Panc1 (cell line): ENCODE measurements at places on chromosomes 7 and 10.

- no peak for DNase-seq
These were observed 82.2 kb upstream of the SCIN start for GRCh38 chr7:12488341-12488740.

GRCh38 chr7:114432703-114433102 is 18.1 kb downstream of the FOXP2 start:
- DNase-seq = no peak

DNA sequence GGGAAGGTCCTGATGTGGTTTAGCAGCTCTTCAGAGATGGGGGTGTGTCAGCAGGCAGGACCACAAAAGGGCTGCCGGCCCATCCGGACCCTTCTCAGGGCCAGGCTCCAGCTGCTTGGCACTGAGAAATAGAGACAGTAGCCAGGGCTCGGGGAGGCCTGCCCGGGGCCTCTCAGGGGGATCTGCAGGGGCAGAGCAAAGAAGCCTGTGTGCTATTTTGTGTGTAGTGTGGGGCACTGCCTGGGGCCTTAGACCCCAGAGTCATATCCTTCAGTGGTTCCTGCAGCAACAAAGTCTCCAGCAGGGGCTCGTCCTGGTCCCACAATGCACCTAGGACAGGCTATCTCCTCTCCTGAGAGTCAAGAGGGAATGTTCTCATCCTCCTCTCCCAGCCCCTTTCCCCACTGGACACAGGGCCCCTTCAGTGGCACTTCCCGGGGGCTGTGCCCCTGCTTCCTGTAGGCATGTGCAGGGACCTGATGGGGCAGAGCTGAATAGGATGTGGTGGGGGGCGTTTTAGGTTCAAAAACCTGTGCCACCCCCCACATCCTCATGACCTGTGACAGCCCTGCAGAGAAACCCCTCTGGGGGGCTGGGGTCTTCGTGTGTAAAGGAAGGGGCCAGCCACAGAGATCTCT is 159.5 kb upstream of the RHEB start:
- DNase-seq = no peak

DNA sequence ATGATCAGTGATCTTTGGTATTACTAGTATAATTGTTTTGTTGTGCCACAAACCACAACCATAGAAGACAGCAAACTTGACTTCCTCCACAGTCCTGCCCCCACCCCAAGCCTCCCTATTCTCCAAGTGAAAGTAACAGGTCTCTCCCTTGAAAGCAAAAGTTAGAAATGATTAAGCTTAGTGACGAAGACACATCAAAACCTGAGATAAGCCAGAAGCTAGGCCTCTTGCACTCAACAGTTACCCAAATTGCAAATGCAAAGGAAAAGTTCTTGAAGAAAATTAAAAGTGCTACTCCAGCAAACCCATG is 7.5 kb downstream of the SAR1A start:
- no peak for DNase-seq

GRCh38 chr7:24668927-24669635 is 88.2 kb downstream of the GSDME start:
- DNase-seq = no peak

GRCh38 chr7:770741-771166 is 43.7 kb upstream of the PRKAR1B start:
- no peak for DNase-seq

DNA sequence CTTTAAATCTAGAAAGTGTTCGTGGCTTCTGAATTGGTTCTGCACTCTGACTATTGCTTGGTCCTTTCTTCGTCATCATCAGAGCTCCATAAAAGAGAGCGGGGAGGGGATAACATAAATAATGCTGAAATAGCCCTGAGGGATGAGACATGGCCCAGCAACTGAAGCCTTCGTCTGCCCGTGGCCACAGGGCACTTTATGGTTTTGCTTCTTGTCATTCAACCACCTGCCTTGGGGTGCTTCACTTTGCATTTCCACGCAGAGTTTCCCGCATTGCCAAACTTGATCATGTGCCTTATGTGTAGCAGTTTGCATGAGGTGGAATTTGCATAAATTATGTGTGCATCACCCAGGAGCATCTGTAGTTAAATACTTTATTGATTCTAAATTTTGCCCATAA is 15.9 kb downstream of the GSTO2 start:
- DNase-seq = no peak

DNA sequence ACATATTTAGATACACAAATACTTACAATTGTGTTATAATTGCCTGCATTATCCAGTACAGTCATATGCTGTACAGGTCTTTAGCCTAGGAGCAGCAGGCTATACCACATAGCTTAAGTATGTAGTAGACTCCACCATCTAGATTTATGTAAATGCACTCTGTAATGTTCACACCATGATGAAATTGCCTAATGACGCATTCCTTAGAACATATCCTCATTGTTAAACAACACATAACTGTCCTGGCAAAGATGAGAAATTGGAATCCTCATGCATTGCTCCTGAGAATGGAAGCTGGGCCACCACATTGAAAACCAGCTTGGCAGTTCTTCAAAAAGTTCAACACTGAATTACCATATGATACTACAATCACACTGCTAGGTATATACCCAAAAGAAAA is 1002.8 kb upstream of the CELF2 start:
- DNase-seq = no peak

- no peak for DNase-seq
These were observed 50.9 kb upstream of the SGMS1 start for GRCh38 chr10:50674469-50675254.

- no peak for DNase-seq
These were observed 46.0 kb downstream of the HELLS start for GRCh38 chr10:94591461-94592205.

- no peak for DNase-seq
These were observed 7.3 kb downstream of the SEMA3A start for GRCh38 chr7:84187087-84187805.

DNA sequence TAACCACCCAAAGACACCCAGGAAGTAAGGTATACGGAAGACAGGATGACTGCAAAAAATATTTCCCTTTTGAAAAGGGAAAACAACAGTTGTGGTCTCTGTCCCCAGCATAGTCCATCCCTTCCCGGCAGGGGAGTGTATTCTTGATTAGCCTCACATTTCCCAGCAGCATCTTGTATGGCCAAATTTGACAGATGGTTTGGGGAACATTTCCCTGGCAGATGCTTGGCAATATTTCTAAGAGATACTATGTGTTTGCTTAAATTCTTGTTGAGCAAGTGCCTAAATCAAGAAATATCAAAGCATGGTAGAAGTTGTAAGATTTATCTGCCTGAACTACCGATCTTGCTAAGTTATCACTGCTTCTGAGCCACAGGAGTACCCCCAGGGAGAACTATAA is 56.9 kb upstream of the TPK1 start:
- no peak for DNase-seq
